ENCODE measurements at places on chromosomes 12 and 14.

GRCh38 chr14:100786131-100786530 lies 39.8 kb upstream of the MEG3 start:
- no peak for DNase-seq

GRCh38 chr12:6312529-6313325 lies 2.2 kb downstream of the PLEKHG6 start:
- DNase-seq, result no peak

- no peak for DNase-seq
Measured at GRCh38 chr12:101859664-101860607, 17.4 kb upstream of the DRAM1 start.

- no peak for DNase-seq
Measured at GRCh38 chr14:82394916-82395315, 861.3 kb upstream of the SEL1L start.

- DNase-seq, result no peak
Measured at GRCh38 chr12:112803620-112804282, 12.2 kb downstream of the RPH3A start.

DNA sequence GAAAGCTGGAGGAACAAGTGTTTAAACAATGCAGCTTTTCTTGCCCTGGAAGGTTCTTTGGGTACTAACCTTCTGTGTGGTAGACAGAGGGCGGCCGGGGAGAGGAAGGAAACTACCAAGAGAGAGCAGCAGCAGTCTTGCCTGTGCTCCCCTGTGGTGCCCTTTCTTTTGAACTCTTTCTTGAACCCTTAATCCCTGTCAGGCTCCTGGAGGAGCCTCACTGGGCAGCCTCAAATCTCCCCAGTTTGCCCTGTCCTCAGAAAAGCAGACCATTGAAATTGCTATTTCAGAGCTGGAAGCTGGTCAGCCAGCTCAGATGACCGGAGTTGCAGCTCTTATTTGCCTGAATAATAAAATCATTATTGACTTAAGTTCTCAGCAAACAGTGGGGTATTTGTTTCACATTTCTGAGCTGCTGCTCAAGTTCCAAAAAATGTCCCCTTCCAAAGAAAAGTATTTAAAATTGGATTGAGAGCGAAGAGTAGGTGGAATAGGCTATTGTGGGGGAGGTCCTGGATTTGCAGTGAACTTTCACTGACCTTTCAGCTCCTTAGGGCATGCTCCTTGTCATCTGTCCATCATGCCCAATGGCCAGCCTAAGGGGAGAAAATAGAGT lies 42.1 kb upstream of the RNASE3 start:
- DNase-seq, result no peak

- peak; percentile 80 for DNase-seq
Measured at GRCh38 chr12:70645494-70646317, 8.5 kb upstream of the PTPRB start.

GRCh38 chr14:22830443-22831010 lies 840 bp downstream of the MRPL52 start:
- DNase-seq, result no peak

- no peak for DNase-seq
Measured at GRCh38 chr12:113108308-113108707, 27.3 kb downstream of the RASAL1 start.

DNA sequence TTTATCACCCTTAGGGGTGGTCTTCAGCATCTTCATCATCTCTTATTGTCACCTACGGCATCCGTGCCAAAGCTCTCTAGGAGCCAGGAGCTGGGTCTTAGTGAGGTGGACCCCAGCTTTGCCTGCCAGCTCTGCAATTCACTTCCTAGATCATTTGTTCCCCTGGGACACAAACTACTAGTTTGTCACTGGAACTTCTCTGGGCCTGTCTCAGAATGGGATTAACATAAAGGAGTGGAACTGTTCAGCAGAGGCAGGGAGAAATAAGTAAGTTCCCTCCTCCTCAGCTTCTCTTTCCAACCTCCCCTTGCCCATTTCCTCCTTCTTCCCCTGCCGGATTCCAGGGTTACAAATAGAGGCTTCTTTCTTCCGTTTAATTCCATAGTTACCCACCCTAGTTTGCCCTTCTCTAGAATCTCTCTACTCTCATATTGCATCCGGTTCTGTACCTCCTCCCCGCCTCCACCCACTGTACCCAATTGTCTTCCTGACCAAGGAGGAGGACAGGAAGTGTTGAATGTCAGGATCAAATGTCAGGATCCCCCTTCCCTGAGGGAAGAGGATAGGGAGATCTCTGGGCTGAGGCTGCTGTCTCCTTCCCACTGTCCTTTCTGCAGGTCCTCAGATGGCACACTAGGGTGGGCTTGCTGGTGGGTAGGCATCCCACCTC lies 25.0 kb downstream of the LARP4 start:
- DNase-seq, result no peak

DNA sequence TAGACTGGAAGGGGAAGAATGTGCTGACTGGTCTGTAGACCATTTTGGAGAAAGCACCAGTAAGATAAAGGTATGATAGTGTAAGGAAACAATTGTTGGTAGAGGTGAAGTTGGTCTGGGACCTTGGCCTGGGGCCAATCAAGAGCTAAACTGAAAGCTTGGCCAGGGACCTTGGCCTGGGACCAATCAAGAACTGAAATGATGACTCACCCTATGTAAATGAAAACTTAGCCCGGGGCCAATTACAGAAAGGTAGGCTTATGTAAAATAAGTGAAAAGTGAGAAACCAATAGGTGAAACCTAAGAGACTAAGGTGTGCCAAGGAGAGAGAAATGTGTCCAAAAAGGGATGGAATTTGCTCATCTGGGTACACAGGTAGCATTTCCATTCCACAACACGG lies 776.0 kb downstream of the C12orf50 start:
- DNase-seq, result no peak

GRCh38 chr12:123659996-123660727 lies 10.8 kb upstream of the TCTN2 start:
- no peak for DNase-seq

DNA sequence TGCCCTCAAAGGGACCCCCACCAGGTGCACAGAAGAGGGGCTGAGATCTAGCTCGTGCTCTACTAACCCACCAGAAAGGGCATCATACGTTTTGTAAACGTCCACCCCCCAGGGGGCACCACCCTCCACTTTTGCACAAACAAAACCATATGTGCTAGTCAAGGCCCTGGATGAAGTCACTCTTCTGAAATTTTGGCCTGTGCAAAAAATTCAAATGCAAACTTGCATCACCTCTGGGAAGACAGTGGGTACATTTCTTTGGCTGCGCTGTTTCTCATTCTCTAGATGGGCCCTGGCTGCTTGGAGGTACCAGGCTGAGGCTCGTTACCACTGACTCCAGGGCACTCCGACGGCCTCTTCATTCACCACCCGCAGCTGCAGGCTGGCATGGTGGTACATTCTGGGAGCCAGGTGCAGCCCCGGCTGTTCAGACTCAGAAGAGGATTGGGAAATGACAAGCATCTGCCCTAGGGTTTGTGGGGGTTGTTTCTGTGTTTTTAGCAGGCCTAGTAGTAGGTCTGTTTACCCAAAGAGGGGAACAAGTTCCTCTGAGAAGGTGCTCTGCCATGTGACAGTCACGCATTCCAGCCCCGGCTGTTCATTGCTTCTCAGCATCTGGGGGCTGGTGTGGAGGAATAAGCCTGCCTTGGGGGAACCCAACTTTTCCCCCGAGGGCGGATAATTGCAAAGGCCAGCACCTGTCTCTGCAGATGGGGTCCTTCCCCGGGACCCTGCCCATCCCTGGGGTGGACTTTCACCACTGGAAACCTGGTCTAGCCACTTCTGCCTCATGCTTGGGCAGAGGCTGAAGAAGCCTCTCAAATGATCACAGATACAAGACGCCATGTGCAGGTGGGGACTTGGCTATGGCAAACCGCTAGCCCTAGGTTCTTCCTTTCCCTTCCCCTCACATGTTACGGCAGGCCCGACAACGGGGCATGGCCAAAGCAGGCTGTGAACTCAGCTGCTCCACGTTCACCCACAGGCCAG lies 147.6 kb downstream of the DPF3 start:
- no peak for DNase-seq

- no peak for DNase-seq
Measured at GRCh38 chr14:53295985-53296582, 143.0 kb upstream of the DDHD1 start.

- no peak for DNase-seq
Measured at GRCh38 chr12:80756875-80757274, 40.2 kb downstream of the MYF5 start.

- DNase-seq, result no peak
Measured at GRCh38 chr12:13203034-13203922, 6.8 kb downstream of the EMP1 start.

DNA sequence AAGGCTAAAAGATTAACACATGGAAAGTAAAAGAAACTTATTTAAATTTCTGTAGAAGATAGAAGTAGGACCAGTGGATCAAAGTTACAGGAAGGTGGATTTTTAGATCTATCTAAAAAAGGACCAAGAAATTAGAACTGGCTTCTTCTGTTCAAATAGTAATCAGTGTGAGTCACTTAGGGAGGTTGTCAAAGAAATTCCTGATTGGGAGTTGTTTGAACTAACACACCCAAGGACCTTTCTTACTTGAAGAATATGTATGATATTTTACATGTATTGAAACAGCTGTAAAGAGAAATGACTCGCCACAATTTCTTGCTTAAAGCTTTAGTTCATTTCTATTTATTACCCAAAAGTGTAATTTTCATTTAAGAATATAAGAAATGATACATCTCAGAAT lies 256.9 kb downstream of the RAD51B start:
- no peak for DNase-seq

DNA sequence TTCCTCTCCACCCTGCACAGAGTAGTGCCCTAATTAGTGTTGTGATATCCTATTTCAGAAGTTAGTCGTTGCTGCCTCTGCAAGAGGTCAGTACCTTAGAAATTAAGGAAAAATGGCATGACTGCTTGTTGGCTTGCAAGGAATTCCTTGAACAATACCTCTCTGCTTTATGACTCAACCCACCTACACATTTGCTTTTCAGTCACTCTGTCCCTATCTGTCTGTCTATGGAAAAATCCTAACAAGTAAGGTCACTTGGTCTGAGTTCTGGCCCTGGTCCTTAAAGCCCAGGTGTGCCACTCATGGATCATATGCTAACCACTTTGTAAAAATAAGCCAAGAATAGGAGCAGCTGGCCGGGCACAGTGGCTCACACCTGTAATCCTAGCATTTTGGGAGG lies 116.4 kb upstream of the ATF1 start:
- no peak for DNase-seq

- no peak for DNase-seq
Measured at GRCh38 chr12:32595251-32595650, 83.8 kb upstream of the DNM1L start.

DNA sequence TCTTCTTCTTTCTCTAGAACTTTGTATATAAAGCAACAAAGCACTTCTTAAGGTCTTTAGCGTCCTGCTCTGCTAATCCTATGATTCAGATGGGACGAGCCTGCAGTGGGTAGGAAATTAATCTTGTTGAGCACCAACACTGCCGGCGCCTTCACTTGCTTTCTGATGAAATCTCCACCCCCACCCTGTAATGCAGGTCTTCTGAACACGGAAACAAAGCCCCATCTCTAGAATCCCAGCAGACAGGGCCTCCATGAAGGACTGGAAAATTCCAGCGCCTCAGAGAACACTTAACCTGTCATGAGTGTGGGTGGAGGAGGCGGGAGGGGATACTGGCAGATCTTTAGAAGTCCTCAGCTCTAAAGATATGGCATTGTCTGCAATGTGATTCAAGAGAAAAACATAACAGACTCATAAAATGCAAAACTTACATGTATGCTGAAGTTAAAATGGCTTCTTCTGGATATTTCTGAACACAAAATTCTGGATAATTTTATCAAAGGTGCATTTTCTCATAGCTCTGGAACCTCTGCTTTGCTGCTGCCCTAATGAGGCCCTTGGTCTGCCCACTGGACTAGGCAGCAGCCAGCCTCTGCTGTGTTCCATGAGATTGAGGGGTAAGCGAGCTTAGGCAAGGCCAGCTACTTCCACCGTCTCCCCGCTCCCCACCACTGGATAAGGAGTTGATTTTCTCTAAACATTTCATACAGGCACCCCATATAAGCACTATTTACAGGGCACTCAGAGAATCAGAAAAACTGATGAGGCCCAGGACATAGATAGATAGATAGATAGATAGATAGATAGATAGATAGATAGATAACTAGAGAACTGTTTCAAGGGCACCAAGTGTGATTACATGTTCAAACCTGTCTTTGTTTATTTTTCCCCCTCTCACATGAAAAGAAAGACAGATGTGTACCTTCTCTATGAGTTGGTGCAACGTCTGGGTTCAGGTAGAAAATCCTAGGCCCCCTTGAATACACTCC lies 43.1 kb downstream of the ZFP36L1 start:
- DNase-seq, result no peak

GRCh38 chr12:57756406-57757341 lies 1.8 kb downstream of the MARCHF9 start:
- DNase-seq, result no peak

- no peak for DNase-seq
Measured at GRCh38 chr12:69608114-69608513, 2.6 kb downstream of the LRRC10 start.

GRCh38 chr12:117914686-117915085 lies 54.1 kb downstream of the KSR2 start:
- no peak for DNase-seq

DNA sequence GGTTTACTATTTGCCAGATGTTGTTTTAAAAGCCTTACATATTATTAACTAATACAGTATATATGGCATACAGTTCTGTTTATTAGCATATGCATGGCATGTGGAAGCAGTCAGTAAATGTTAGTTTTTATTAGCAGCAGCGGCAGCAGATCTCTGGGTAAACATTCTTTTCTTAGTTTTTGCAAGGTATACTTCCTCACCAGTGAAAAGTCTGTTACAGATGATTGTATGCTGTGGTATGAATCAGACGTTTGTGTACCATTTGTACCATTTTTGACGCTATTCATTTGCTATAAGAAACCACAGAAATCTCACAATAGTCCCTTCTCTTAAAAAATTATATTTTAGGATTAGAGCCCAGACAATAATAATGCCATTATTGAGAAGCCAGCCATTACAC lies 17.8 kb downstream of the STK38L start:
- DNase-seq, result no peak

DNA sequence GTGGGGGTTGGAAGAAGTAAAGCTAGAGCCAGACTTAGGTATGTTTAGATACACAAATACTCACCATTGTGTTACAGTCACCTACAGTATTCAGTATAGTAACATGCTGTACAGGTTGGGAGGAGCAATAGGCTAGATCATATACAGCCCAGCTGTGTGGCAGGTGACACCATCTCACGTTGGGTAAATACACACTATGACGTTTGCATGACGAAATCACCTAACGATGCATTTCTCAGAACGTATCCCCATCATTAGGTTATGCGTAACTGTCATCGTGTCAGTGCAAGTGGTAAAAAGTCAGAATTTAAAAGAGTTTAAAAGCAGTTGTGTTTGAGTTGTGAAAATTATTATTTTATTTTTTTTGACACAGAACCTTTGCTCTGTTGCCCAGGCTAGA lies 167.1 kb downstream of the APAF1 start:
- DNase-seq, result no peak
